T-cell (primary cell): ENCODE measurements at places on chromosomes 7 and 10.

DNA sequence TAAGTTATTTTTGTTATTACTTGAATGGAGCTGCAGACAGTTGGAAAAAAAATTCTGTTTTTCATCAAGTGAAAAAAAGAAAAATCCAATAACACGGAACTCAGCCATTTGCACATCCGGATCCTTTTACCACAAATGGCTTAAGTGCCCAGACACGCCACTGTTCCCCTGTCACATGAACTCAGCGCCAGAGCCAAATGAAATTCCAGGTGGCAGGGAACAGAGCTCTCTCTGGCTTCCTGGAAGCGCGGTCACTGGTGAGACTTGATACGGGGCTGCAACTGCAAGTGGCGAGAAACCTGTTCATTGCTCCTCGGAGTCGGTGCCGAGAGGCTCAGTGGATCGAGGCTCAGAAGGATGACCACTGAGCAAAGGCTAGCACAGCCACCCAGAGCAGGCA, 60.8 kb upstream of the NPTX2 start:
- H3K4me3 ChIP-seq: no peak overlapping the region
- no peaks in the 10 kb centered on the region for H3K4me1 ChIP-seq
- no peaks in the 10 kb centered on the region for H3K36me3 ChIP-seq

DNA sequence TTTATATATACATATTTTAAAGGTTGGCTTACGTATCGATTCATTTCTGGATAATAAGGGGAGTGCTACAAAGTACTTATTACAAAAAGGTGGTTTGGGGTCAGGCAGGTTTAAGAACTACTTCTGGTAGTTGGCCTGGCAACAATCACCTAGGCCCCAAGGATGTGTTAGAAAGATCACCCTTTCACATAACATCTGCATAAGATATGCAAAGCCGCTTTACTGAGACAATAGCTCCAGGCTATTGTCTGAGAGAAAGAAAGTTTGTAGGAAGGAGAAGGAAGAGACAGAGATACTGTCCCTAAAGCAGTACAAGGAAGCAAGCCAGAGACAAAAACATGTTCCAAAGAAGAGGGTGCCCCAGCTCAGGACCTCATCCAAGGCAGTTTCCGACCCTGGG, 6.2 kb downstream of the PAXIP1 start:
- H3K4me3 ChIP-seq: no peak overlapping the region
- H3K36me3 ChIP-seq: peaks cover 25% of the 10 kb centered on the region
- no peak for DNase-seq
- peaks cover 9% of the 10 kb centered on the region for H3K4me1 ChIP-seq
- no peaks in the 10 kb centered on the region for H3K27me3 ChIP-seq
- H3K27ac ChIP-seq: no peak overlapping the region

DNA sequence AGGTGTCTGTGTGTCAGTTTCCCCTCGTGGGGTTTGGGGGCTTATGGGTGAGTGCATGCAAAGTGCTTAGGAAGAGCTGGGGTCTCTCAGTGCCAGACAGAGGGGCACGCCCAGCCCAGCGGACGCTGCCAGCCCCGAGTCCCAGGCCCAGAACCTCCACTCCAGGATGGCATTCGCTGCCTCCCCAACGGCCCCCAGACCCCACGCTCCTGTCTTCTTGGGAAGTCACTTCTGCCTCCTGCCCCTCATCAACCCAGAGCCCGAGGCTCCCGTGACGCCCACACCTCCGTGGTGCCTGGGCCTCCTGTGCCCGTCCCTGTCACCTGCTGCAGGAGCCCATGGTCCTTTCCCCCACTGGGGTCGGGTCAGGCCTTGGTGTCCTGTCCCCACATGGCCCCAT, 35.0 kb downstream of the NKX6-2 start:
- H3K27me3 ChIP-seq: no peaks in the 10 kb centered on the region
- H3K27ac ChIP-seq: no peak overlapping the region
- H3K4me1 ChIP-seq: no peaks in the 10 kb centered on the region

GRCh38 chr7:107387128-107387527, 82.7 kb upstream of the GPR22 start:
- H3K4me3 ChIP-seq: no peak overlapping the region
- no peak for DNase-seq
- H3K27me3 ChIP-seq: no peaks in the 10 kb centered on the region
- H3K27ac ChIP-seq: no peak overlapping the region

- no peaks in the 10 kb centered on the region for H3K36me3 ChIP-seq
- no peak overlapping the region for H3K4me3 ChIP-seq
- no peaks in the 10 kb centered on the region for H3K4me1 ChIP-seq
- no peak overlapping the region for H3K27ac ChIP-seq
- peaks cover 2% of the 10 kb centered on the region for H3K27me3 ChIP-seq
- DNase-seq: no peak
Measured at GRCh38 chr10:94010886-94011285, 17.2 kb downstream of the PLCE1 start.

DNA sequence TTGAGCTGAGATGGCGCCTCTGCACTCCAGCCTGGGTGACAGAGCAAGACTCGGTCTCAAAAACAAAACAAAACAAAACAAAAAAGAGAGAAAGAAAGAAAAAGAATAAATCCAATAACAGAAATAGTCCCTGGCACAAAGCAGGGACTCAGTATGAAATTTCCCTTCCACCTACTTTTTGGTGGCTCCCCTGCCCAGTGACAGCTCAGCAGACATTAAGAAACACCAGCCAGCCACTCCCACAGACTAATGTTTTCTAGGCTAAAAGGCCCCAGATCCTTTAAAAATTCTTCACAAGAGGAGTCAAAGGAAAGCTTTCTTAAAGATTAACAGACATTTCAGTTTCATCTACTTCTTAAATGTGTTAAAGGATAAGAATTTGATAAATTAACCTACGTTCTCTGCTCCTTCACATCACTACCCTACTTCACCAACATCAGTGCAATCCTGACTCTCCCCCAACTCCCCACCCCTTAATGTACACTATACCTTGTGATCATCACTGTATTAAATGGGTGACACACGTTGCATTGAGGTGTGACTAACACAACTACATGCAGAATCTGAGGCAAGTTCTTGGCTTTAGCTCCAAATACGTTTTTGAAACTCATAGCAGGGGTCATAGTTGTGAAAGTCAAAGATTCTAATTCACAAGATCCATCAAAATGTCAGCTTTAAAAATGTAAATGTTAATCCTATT, 114.5 kb upstream of the CAV2 start:
- H3K4me1 ChIP-seq: no peaks in the 10 kb centered on the region
- H3K4me3 ChIP-seq: no peak overlapping the region
- H3K36me3 ChIP-seq: no peaks in the 10 kb centered on the region
- H3K27ac ChIP-seq: no peak overlapping the region

- no peak overlapping the region for H3K4me3 ChIP-seq
- peaks cover 2% of the 10 kb centered on the region for H3K4me1 ChIP-seq
- no peak for DNase-seq
- H3K27me3 ChIP-seq: no peaks in the 10 kb centered on the region
- no peak overlapping the region for H3K27ac ChIP-seq
Measured at GRCh38 chr10:92747066-92747465, 57.3 kb downstream of the HHEX start.

GRCh38 chr7:66277492-66277891, 72.4 kb downstream of the TPST1 start:
- H3K27me3 ChIP-seq: peaks cover 1% of the 10 kb centered on the region
- H3K27ac ChIP-seq: no peak overlapping the region
- H3K4me1 ChIP-seq: no peaks in the 10 kb centered on the region
- H3K36me3 ChIP-seq: no peaks in the 10 kb centered on the region

- H3K36me3 ChIP-seq: no peaks in the 10 kb centered on the region
- H3K27ac ChIP-seq: no peak overlapping the region
- no peaks in the 10 kb centered on the region for H3K4me1 ChIP-seq
- no peak for DNase-seq
Measured at GRCh38 chr7:123410273-123410904, 124.0 kb downstream of the IQUB start.

DNA sequence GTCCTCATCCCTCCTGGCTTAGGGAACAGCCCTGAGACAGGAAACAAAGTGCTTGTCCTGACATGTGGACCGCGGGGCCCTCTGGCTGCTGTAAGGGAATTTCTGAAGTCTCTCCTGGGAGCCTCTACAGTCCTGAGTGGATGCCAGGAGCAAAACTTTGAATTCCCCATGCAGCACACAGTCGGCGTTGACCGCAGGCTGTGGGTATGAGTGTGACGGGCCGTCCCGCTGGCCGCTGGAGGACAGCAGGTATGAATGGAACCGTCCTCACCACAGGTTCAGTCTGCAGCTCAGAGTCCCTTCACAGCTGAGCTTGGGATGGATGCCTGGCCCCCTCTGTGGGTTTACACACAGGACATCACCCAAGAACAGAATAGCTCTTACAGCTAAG, 94.9 kb downstream of the GPR26 start:
- no peaks in the 10 kb centered on the region for H3K27me3 ChIP-seq
- H3K36me3 ChIP-seq: no peaks in the 10 kb centered on the region
- H3K27ac ChIP-seq: no peak overlapping the region

GRCh38 chr7:71286336-71286735, 154.4 kb downstream of the GALNT17 start:
- no peaks in the 10 kb centered on the region for H3K27me3 ChIP-seq
- no peak for DNase-seq
- no peaks in the 10 kb centered on the region for H3K4me1 ChIP-seq
- H3K4me3 ChIP-seq: no peak overlapping the region
- no peak overlapping the region for H3K27ac ChIP-seq
- H3K36me3 ChIP-seq: no peaks in the 10 kb centered on the region

GRCh38 chr7:74029991-74030415, 2.0 kb downstream of the ELN start:
- no peak for DNase-seq
- no peak overlapping the region for H3K27ac ChIP-seq
- H3K4me1 ChIP-seq: no peaks in the 10 kb centered on the region
- peaks cover 79% of the 10 kb centered on the region for H3K27me3 ChIP-seq

- no peak for DNase-seq
- no peak overlapping the region for H3K27ac ChIP-seq
- H3K36me3 ChIP-seq: peaks cover 9% of the 10 kb centered on the region
- H3K4me3 ChIP-seq: no peak overlapping the region
Measured at GRCh38 chr7:2837496-2837895, 6.6 kb downstream of the GNA12 start.

DNA sequence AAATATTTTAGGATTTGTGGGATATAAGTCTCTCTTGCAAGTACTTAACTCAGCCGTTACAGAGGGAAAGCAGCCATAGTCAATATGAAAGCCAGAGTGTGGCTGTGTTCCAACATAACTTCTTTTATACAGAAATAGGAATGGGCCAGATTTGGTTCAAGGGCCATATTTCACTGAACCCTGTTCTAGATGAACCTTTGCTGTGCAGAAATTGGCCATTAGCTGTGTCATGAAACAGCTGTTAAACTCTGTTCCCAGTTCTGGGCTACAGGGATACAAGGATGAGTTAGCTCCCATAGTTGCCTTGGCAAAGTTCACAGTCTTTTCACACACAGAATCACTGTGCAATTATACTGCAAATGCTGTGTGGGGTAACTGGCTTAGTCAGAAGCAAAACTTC, 213.9 kb upstream of the LRRN3 start:
- H3K27ac ChIP-seq: no peak overlapping the region
- H3K27me3 ChIP-seq: no peaks in the 10 kb centered on the region
- no peak for DNase-seq
- no peak overlapping the region for H3K4me3 ChIP-seq

DNA sequence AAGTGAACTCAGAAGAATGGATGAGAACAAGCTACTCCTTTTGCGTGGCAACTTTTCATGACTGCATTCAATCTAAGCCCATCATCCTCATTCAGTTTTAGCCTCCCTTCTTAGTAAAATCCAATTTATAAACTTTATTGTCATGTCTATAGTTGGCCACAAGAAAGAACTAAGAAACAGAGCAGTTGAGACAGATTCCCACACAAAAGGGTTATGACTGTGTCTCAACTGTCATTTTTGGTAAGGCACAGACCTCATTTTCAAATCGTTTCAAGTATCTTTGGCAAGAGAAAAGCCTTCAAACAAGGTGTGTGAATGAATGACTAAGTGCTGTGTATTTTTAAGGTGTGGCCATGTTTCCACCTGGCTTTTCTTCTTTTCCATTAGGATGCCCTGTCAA, 84.2 kb upstream of the CREB5 start:
- no peaks in the 10 kb centered on the region for H3K36me3 ChIP-seq
- H3K27ac ChIP-seq: peak overlapping the region; percentile 10
- DNase-seq: no peak
- H3K27me3 ChIP-seq: no peaks in the 10 kb centered on the region
- peaks cover 28% of the 10 kb centered on the region for H3K4me1 ChIP-seq

- no peak overlapping the region for H3K27ac ChIP-seq
- peaks cover 22% of the 10 kb centered on the region for H3K4me1 ChIP-seq
- H3K36me3 ChIP-seq: no peaks in the 10 kb centered on the region
- no peak overlapping the region for H3K4me3 ChIP-seq
Measured at GRCh38 chr10:30029872-30030256, 29.5 kb downstream of the JCAD start.

- peak; percentile 9 for DNase-seq
- peaks cover 28% of the 10 kb centered on the region for H3K4me1 ChIP-seq
- H3K27ac ChIP-seq: no peak overlapping the region
Measured at GRCh38 chr7:36153571-36154097, 580 bp downstream of the EEPD1 start.

GRCh38 chr7:97307521-97308108, 190.1 kb downstream of the SDHAF3 start:
- no peak for DNase-seq
- no peaks in the 10 kb centered on the region for H3K4me1 ChIP-seq
- H3K27ac ChIP-seq: no peak overlapping the region
- no peak overlapping the region for H3K4me3 ChIP-seq
- H3K27me3 ChIP-seq: no peaks in the 10 kb centered on the region

DNA sequence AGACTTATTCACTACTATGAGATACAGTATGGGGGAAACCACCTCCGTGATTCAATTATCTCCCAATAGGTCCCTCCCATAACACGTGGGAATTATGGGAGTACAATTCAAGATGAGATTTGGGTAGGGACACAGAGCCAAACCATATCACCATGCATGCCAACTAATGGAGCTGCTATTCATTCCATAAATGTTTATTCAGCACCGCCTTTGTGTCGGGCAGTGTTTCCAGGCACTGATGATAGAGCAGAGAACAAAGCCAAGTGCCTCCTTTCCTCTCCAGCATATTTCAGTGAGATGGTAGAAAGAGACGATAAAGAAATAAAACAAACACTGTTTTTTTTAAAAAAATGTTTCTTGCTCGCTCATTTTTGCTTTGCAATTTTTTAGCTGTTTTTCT, 295.9 kb upstream of the FOXK1 start:
- H3K4me3 ChIP-seq: no peak overlapping the region
- DNase-seq: no peak
- H3K27me3 ChIP-seq: peaks cover 6% of the 10 kb centered on the region
- no peaks in the 10 kb centered on the region for H3K4me1 ChIP-seq

GRCh38 chr7:129746857-129747529, 135.5 kb downstream of the NRF1 start:
- H3K4me1 ChIP-seq: no peaks in the 10 kb centered on the region
- no peak for DNase-seq
- no peak overlapping the region for H3K27ac ChIP-seq
- H3K36me3 ChIP-seq: peaks cover 9% of the 10 kb centered on the region

DNA sequence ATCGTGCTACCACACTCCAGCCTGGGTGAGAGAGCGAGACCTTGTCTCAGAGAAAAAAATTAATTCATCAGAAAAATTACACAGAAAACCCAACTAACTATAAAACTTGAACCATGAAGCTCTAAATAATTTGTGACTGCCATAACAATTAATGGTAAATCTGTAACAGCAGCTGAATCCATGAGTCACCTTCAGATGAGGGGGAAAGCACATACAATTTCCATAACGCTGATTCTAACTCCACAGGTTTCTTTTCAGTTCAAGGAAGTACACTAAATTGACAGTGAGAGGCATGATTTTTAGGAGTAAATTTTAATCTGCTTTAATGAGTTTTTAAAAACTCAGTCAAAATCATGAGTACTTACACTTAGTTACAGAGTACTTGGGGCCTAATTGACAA, 120.1 kb upstream of the NOBOX start:
- no peaks in the 10 kb centered on the region for H3K4me1 ChIP-seq
- no peak overlapping the region for H3K27ac ChIP-seq
- no peak overlapping the region for H3K4me3 ChIP-seq

GRCh38 chr7:119197172-119197876, 972.8 kb downstream of the ANKRD7 start:
- no peak overlapping the region for H3K4me3 ChIP-seq
- H3K27ac ChIP-seq: no peak overlapping the region
- no peaks in the 10 kb centered on the region for H3K4me1 ChIP-seq
- no peaks in the 10 kb centered on the region for H3K36me3 ChIP-seq
